ENCODE measurements at places on chromosomes 11 and 22.
A peak's percentile ranks its signal among the peaks of the same experiment; 100 is the strongest.

GRCh38 chr22:45996241-45997076 lies 19.5 kb upstream of the WNT7B start:
- no peak for DNase-seq

DNA sequence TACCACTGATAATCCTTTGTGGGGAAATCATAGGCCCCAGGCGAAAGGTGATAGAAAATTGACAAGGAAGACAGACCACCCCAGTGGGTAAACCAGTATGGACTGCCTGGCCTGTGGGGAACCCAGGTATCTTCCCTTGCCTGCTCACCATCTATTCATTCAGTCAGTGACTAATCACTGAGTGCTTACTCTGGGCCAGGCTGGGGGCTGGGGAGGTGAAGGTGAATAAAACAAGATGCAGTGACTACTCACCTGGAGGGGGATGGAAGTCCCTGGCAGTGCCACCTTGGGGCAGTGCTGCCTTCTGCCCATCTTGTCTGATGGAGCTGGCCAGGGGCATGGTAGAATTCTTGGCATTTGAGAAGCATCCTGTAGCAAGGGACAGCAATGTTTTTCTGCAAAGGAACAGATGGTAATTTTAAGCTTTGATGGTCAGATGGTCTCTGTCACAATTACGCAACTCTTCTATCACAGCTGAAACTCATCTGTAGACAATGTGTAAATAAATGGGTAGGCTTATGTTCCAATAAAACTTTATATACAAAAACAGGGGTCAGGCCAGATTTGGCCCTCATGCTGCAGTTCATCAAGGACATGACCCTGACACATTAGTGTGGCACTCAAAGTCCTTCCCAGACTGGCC lies 4.6 kb downstream of the ISX start:
- DNase-seq, result no peak

GRCh38 chr22:17924735-17925364 lies 99.5 kb downstream of the MICAL3 start:
- no peak for DNase-seq

GRCh38 chr11:117084992-117085391 lies 13.2 kb downstream of the SIK3 start:
- no peak for DNase-seq

- DNase-seq, result peak; percentile 85
These were observed 49.5 kb upstream of the HSPA8 start for GRCh38 chr11:123111465-123111864.

GRCh38 chr22:40533712-40534378 lies 102.7 kb downstream of the MRTFA start:
- DNase-seq, result no peak

DNA sequence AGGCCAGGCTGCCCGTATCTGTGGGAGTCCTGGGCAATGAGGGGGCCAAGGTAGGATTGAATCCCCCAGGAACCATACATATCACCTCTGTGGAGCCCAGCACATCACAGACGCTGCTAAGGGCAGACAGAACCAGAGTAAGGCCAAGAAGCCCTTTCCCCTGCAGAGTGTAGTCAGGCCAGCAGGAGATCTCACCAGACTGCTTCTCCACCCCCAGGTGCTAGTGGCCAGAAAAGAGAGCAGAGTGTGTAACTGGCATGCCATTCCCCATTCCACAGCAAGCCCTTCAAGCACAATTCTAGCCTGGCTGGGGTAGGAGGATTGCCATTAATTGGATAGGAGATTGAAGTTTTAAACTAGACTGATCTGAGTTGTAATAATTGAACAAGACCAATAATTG lies 28.0 kb upstream of the FCHSD2 start:
- no peak for DNase-seq

DNA sequence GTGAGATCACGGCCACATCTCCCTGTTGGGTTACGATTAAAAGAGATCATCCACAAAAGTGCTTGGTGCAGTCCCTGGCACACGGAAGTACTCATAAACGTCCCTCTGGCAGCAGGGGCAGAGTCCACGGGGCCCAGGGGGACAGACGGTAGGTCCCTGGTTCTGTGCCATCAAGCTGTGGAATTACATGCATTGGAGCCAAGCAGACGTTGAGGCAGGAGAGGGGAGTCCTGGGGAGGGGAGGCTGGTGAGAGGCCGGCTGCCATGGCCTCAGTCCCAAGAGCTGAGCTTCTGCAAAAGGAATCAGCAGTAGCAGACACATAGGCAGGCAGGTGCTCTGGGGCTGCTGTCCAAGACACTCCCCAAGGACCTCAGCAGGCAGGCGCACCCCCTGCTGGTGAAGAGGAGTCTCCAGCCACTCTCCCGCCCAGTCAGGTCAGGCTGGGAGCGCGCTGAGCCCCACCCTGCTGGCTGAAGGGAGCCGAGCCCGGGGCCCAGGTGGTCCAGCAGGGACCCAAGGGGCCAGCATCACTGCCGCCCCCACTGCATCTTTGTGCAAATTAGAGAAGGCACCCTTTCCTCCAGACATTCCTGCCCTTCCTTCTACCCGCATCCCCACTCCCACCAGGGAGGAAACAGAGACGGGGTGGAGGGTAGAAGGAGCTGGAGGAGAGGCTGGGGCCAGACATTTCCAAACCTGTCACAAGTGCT lies 7.6 kb upstream of the KCTD17 start:
- DNase-seq, result peak; percentile 80

DNA sequence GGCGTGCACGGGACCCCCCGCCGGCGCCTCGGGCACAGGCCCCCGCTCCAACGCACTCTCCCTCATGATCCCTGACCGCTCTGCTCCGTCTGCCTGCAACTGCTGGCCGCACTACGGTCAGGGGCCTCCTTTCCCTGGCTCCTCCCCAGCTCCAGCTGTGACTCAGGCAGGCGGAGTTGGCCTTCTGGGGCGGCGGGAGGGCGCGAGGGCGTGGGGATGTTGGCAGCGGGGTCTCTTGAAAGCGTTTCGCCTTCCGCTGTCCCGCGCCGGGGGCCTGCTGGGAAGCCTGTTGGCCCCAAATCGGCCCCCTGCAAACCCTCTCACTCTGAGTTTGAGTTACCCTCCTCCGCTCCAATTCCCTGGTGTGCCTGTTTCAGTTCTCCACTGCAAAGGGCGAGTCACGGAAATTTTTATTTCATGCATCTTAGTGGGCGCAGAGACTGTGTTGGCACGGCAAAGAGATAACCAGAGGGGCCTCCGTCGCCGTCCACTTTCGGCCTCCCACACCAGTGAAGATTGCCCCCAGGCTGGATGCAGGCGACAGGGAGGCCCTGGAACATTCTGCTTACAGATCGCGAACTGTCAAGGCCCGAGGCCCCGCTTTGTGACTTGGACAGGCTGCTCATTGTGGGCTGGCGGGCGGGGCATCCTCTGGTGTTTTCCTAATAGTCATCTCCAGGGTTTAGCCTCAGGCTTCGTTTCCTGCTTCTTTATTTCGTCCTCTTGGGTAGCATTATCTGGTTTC lies at the start of gene CAVIN3:
Gene CAVIN3, minus strand, starts transcription at position 91 of the 745 bp plus-strand sequence. Its CDS starts 25 bp downstream, at position 66.
- DNase-seq, result no peak

DNA sequence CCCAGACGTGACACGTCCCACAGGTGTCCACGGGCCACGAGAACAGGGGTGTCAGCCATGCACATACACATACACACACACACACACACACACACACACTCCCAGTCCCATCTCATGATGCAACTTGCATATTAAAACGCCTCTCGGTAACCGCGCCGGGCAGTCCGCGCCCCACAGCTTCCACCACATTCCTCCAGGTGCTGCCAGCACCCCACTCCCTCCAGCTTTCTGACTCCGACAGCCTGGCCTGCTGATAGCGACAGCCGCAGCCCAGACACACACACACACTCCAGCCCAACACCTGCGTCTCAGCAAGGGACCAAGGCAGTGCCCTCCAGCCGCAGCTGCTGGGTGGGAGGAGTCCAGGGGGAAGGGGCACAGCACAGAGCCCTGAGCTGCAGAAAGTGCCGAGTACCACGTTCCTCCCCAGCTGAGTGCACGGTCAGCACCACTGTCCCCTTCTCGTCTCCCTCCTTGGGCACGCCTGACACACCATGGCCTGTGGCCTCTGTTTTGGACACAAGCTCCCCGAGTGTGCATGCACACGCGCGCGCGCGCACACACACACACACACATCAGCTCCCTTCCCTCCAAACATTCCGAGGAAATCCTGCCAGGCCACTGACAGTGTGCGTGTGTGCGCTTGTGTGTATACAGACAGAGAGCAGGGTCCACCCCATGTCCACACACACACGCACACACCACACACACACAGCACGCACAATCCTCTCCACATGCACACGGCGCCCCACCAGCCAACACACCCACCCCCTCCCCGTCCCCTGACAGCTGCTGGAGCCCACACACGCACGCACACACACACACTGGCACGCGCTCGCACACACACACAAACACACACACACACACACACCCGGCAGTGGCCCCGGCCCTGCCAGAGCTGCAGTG lies 1.2 kb downstream of the ELFN2 start:
- DNase-seq, result no peak

DNA sequence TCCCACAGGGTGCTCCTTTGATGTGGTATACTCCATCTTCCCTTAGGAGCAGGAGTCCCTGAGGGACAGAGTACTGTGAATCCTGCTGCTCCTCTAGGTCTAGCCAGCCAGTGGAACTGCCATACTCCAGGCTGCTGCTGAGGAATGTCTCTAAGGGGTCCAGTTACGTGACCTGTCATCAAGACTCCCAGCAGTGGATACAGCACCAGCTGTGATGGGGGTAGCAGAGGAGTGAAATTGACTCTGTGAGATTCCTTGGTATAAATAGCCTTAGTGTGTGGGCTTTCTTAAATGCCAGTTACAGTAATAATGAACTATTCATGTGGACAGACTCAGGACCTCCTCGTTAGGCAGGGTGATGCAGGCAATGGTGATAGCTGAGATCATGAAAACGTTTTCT lies 140.4 kb upstream of the LUZP2 start:
- no peak for DNase-seq

DNA sequence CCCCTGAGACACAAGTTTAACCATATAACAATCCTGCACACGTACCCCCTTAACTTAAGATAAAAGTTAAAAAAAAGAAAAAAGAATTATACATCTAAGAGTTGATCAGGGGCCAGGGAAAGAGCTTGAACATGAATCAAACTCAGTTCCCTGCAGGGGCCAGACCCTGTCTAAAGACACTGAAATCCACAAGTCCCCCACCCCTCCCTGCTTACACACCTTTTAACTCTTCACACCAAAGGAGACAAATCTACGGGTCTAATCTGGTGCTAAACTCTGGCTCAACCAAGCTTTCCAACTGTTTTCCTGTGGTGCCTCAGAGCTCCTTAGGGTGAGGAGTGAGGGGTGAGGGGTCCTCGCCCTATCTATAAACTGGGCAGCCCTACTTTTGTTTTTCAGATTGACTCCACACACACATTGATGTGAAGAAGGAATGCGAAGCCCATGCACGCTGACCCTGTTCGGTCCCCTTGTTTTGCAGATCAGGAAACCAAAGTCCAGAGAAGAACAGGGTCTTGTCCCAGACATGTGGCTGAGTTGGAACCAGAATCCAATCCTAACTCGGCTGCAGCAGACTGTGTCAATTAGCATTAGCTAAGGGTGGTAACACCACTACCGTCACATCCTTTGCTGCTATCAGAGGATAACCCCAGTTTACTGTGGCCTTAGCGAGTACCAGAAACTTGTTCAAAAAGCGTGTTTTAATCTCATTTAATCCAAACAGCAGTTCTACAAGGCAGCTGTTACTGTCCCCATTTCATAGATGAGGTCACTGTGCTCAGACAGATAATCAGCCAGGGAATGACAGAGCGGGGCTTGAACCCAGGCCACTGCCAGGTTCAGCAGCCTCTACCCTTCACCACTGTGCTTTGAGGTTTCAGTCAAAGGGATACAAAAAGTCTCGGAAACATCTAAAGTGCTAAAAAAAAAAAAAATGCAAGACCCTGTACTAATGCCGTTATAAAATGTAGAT lies 145.2 kb upstream of the SYT13 start:
- DNase-seq, result no peak

GRCh38 chr11:65822776-65823528 lies 10.8 kb upstream of the SNX32 start:
- peak; percentile 10 for DNase-seq

DNA sequence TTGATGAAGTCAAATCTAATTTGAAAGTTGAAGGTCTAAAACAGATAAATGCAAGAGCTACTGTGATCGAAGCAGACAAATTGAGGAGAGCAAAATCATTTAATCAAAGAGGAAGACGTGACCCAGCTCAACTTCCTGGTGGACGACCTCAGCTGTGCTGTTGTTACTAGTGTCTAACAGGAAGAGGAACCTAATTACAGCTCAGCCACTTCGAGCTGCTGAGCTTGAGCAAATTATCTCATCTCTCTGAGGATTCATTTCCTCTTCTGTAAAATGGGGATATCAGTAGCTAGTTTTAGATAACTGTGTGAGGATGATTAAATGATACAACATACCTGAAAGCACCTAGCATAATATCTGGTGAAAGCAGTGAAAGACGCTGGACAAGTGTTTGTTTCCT lies 48.6 kb upstream of the OLFML1 start:
- no peak for DNase-seq

- no peak for DNase-seq
These were observed 8.7 kb downstream of the PTH start for GRCh38 chr11:13486926-13487660.

DNA sequence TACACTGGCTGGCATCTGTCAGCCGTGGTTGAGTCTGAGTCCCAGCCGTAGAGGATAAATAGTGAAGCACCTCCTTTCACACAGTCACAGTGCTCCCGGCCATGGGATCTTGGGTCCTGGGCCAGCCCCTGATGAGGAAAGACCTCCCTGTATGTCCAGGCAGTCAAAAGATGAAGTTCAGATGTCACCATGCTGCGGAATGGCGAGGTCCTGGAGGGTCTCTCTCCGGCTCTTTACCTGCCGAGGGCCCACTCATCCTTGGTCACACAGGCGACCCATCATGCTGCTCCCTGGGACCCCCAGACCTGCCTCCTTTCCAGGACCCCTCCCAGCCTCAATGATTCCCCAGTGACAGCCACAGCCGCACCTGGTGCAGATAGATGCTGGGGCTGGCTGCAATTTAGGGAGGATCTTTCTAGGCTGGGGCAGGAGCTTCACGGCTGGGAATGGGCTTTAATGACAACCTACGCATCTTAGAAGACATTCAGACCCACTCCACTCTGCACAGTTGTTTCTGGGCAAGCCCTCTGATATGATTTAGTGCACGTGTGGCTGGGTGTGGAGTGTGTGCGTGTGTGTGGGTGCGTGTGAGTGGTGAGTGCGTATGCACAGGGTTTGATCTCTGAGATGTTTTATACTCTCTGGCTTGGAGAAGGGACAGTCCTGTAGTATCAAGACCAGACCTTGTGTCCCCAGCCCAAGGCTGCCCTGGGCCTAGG lies 79.7 kb downstream of the FBLN1 start:
- DNase-seq, result no peak

- DNase-seq, result peak; percentile 24
These were observed 28.9 kb downstream of the CLMP start for GRCh38 chr11:123166071-123166559.

GRCh38 chr11:68436162-68436888 lies 24.2 kb upstream of the PPP6R3 start:
- DNase-seq, result no peak

GRCh38 chr11:96303980-96304379 lies 39.0 kb downstream of the MAML2 start:
- no peak for DNase-seq

- DNase-seq, result no peak
These were observed 84.3 kb upstream of the SHISAL1 start for GRCh38 chr22:44396727-44397722.

Measured in NCI-H1092 treated with DMSO at 0.1 percent for 48 hours (cell line).